ENCODE measurements at places on chromosomes 6 and 20.

GRCh38 chr6:17159240-17159639 lies 57.4 kb downstream of the STMND1 start:
- no peak for DNase-seq

- no peak for DNase-seq
Observed at GRCh38 chr6:130574146-130574545, 208.3 kb downstream of the TMEM200A start.

GRCh38 chr20:49694450-49695071 lies 19.1 kb downstream of the B4GALT5 start:
- no peak for DNase-seq

DNA sequence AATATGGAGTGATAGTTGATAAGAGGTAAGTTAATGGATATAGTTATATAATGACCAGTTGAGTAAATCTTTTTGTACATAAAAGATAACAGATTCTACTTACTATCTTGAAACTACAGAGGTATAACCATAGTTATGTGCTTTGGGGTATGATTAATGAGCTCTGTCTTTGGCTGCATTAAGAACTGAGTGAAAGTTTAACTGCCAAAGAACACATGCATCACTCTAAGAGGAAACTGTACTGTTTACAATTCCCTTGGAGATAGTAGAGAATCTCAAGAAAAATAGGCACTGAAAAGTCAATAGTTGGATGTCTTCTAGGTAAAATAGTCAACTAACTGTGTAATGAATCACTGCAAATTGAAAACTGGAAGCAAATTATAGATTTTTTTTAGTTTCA lies 1129.5 kb downstream of the EPHA7 start:
- DNase-seq: no peak

DNA sequence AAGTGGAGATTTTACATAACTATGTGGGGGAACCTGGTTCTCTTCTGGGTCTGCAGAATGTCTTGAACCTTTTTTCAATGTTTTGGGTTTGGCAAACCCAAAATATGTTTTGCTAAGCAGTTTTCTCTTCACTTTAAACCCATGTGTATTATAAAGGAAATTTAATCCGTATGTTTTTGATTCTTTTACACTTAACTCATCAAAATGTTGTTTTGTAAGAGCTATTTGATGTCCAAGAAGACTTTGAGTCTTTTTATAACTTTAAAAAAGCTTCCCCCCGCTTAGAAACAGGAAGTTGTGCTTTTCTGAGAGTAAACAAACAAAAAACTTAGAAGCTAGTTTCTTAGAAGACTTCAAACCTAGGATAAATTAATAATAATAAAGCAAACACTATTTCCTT lies 81.9 kb upstream of the CEP162 start:
- DNase-seq: no peak

GRCh38 chr6:167856999-167857660 lies 30.4 kb downstream of the AFDN start:
- no peak for DNase-seq

- DNase-seq: no peak
Observed at GRCh38 chr20:22491194-22491505, 93.2 kb downstream of the FOXA2 start.

GRCh38 chr20:25675161-25675560 lies 21.5 kb downstream of the ZNF337 start:
- no peak for DNase-seq

DNA sequence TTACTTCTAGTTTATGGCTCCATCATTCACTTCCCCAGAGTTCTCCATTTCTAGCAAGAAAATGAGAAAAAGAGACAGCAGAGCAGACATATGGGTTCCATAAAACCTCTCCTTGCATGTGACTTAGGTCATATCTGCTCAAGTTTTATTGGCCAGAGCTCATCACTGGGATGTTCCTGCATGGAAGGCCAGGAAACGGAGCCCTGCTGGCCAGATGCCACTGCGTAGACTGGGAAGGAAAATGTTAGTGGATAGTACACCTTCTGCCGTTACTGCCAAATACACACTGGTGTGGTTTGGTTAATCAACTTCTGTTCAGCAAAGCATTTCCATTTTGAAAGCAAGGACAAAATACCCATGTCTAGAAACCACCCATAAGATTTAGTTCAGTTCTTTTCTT lies 220.6 kb upstream of the TSHZ2 start:
- DNase-seq: no peak

DNA sequence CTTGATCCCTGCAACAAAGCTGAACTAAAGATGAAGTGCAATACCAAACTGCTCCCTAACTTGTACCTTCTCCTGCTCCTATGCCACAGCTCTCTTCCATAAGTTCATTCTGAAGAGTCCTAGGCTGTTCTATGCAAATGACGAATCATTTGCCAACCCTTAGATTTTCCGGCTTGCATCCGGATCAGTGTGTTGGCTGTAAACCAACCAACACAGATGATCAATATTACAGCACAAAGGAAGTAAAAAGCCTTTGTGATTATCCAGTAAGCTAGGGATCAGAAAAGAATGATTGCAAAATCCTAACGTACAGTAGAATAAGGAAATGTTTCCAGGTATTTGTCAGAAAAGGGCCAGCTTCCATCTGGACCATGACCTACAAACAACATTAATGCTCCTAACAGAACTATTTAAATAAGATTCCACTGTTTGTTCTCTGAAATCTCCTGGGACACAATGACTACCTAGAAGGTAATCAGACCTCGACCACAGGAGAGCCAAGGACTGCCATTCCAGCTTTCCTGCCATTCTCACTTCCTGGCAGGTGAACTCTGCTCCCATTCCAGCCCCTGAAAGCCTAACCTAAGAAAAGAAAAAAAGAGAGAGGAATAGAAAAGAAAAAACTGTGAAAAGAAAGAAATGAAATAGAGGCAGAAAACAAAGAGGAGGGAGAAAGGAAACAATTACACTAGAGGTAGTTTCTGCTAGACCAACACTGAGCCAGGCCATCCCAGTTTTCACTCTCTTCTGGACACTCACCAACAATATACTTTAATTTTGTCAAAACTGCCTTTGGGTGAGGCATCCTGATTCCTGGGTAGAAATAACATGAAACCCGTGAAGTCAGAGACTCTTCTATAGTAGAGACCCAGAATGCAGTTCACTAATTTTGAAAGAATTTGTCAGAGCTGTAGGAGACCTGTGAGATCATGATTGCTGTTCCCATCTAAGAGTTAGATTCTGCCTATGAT lies 19.7 kb downstream of the GMDS start:
- DNase-seq: no peak

GRCh38 chr6:135390458-135390857 lies 107.1 kb downstream of the AHI1 start:
- DNase-seq: no peak

DNA sequence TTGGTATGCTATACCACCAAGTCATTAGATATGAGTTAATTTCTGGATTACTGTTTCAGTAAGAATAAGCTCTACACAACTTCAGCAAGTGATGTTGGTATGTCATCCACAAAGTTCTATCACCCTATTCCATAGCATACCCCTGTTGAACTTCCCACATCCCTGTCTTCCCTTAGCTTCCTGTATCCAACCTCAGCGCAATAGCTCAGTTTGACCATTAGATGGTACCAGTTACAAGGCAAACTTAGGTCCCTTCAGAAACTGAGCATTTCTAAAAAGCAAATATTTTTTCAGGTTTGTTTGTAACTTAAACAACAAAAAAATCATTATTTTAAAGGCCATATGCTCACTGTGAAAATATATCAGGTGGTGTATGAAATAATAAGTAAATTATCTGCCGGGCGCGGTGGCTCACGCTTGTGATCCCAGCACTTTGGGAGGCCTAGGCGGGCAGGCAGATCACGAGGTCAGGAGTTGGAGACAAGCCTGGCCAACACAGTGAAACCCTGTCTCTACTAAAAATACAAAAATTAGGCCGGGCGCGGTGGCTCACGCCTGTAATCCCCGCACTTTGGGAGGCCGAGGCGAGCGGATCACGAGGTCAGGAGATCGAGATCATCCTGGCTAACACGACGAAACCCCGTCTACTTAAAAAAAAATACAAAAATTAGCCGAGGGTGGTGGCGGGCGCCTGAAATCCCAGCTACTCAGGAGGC lies 8.8 kb upstream of the MOG start:
- no peak for DNase-seq

DNA sequence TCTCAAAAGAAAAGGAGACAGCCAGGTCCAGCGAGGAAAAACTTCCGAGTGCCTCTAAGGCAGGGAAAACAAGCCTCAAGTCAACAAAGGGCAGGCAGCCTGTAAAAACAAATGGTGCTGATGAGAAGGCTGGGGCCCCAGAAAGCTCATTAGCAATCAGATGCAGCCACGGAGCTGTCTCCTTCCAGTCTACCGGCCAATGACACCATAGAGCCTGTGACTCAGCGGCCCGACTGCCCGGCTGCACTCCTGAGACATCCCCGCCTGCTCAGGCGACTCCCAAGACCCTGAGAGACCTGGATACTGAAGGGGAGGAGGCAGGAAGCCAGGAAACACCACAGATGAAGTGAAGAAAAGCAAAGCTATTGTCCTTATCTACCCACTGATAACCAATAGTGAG lies 120.1 kb upstream of the HDDC2 start:
- no peak for DNase-seq

All from activated gamma-delta T cell (primary cell).